ENCODE measurements at places on chromosomes 1 and 21. TPM values are rescaled to one million over a fixed set of nuclear protein-coding genes. Genes with fewer than 3 reads are reported as not detected.

DNA sequence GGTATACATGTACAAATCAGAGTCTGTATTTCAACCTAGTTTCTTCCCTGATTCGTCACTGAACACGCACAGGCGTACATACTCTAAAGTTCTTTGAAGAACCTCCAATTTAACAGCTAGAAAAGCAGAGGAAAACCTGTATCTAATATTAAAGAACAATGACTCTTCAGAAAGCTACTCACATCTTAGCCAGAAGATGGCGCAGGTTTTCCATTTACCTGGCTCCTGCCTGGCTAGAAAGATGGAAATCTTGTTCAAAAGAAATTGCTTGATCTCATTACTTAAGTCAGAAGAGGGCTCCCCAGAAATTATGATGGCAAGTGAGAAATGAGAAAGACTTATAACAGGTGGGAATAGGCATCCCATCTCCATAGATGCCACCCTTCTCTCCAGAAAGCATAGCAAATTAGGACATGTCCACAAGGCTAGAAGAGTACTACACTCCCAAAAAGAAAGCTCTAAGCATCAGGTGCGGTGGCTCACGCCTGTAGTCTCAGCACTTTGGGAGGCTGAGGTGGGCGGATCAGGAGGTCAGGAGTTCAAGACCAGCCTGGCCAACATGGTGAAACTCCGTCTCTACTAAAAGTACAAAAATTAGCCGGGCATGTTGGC lies 19.0 kb upstream of the L1TD1 start:
- DNase-seq: no peak

The RGS4 gene
- not detected for total RNA-seq

DNA sequence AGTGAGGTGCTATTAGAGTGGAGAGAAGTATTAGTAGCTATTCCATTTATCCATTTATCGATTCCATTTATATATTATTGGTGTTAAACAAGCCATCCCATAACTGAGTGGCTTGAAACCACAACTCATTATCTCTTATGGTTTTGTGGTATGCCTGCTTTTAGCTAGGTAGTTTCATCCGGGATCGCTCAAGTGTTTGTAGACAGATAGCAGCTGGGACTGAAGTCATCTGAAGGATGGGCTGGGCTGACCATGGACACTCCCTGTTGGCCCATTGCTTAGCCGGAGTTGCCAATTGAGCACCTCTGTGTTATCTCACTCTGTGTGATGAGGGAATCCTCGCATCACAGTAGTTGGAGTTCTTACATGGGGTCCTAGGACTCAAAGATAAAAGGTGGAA lies 622.5 kb downstream of the PLA2G4A start:
- no peak for DNase-seq

DNA sequence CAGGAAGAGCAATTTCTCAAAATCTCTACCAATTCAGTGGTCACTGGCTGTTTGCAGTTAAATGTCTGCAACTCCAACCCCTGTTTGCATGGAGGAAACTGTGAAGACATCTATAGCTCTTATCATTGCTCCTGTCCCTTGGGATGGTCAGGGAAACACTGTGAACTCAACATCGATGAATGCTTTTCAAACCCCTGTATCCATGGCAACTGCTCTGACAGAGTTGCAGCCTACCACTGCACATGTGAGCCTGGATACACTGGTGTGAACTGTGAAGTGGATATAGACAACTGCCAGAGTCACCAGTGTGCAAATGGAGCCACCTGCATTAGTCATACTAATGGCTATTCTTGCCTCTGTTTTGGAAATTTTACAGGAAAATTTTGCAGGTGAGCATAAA lies 167.2 kb downstream of the CRB1 start:
- DNase-seq: no peak

The THEM5 gene
- total RNA-seq: not detected

DNA sequence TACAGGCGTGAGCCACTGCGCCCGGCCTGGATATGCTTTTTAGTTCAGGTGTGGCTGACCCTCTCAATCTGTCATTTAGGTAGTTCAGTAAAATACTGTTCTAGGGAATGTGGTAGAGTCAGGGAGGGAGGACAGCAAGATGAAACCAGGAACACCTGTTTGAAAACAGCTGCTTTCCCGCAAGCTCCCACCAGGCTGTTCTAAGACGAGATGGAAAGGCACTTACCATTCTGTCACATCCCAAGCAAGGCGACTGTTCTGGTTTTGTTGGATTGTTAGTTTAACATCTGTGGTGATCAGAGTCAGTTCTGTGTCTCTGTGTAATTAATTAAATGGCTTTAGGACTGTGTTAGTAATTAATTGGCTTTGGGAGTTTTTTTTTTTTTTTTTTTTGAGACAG lies 2.9 kb downstream of the CHAF1B start:
- DNase-seq: no peak

DNA sequence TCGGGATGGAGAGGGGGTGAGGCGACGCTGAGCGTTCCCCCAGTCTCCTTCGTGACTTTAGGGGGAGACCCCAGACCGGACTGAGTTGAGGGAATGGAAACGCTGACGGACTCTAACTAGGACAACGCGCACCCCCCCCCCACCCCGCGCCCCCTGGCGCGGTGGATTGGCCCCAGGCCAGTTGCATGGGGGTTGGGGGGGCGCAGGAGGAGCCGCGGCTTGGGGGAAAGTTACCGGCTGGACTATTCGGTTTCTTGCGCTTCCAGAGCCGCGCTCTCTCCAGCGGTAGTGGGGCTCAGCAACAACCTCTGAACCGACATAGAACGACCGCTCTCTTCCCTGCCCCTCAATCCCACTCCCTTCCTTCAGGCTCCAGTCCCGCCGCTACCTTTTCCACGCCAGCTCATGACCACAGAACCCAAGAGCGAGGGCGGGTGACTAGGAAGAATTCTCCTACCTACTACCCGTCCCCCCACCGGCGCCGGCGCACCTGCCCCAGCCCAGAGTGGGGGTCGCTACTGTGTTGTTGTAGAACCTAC lies 694 bp downstream of the ZBTB7B start:
- no peak for DNase-seq

- no peak for DNase-seq
Measured at GRCh38 chr1:172679000-172679772, 20.3 kb downstream of the FASLG start.

GRCh38 chr21:33373451-33373850 lies 29.8 kb upstream of the IFNGR2 start:
- no peak for DNase-seq
